Activated naive CD8-positive, alpha-beta T cell treated with anti-CD3 and anti-CD28 coated beads, Interleukin-2, amount 50 U/mL, for 24 hours (primary cell): ENCODE measurements at places on chromosomes 7 and 10.

GRCh38 chr10:70053218-70053840 lies 683 bp downstream of the MACROH2A2 start:
- DNase-seq = peak; percentile 18

- DNase-seq = no peak
Observed at GRCh38 chr10:76436401-76436811, 1005.0 kb downstream of the LRMDA start.

DNA sequence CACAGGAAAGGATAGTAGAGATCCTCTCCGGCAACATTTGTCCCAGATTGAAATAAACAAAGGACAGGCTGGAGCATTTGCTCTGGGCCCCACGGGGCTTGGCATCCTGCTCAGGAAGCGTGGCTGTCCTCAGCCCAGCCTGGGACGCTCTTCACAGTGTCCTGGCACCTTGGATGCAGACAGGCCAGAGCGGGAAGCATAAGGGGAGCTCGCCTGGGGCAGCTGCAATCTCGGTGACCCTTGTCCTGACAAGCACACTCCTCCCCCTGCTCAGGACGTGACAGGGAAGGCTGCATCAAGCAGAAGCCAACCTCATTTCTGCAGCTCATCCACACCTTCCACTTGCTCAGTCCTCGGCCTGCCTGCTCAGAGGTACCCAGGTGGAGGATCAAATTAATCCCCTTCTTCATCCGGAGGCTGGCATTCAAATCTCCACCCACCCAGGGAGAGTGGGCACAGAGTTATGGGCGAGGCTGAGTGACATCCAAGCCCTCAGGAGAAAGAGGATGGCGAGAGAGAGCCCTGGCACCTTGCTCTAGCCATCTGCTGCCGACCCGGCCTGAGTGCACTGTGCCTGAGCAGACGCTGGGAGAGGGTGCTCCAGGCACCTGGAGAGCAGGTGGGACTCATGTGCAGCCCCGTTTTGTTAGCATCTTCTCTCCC lies 47.6 kb downstream of the ABRAXAS2 start:
- DNase-seq = no peak

GRCh38 chr10:92689663-92690210 lies at the start of gene HHEX:
TSS of gene HHEX (plus strand) at chr10:92689955. CDS start at chr10:92689987, 32 bp downstream.
- peak; percentile 53 for DNase-seq

- DNase-seq = no peak
Observed at GRCh38 chr10:128072941-128073645, 53.1 kb downstream of the MKI67 start.

DNA sequence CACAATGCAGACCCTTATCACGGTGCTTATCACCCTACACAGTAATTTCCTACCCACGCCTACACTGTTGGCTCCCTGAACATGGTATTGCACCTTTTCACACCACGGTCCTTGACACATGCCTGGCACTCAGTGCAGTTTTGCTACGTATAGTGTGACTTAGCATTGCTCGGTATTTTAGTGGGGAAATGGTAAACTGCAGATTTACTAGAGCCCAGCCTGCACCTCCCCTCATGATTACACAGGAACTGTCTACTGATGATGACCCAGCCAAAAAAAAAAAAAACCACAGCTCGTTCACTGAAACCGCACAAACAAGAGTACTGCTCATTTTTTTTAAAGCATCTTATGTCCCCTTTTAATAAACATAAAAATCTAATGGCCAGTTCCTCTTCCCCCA lies 124.2 kb upstream of the ZNF746 start:
- DNase-seq = peak; percentile 29

- DNase-seq = no peak
Observed at GRCh38 chr7:152392254-152392653, 43.5 kb downstream of the KMT2C start.

DNA sequence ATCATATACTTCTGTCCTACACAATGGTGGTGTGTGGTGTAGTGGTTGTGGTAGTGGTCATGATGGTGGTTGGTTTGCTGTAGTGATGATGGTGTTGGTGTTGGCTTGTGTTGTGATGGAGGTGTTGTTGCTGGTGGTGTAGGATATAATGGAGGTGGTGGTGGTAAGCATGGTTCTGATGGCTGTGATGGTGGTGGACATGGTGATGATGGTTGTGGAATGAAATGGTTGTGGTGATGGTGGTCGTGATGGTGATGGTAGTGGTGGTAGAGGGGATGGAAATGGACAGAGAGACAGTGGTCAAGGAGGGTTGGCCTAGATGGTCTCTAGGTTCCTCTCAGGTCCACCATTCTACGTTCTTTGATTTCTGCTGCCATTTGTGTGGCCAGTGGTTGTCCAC lies 44.7 kb downstream of the FAM241B start:
- DNase-seq = no peak

DNA sequence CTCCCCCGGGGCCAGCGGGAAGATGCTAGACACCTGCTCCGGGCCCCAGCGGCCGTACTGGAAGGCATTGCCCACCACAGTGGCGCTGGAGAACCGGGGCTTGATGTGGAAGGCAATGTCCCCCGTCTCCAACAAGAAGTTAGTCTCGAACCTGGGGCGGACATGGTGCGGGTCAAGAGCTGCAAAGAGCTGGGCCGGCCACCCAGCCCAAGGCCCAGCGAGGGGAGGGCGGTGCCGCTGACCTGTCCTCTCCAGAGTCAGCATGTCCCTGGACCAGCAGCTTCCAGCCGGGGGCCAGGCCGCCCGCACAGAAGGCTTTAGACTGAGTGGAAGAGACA lies 551 bp downstream of the GRIFIN start:
- DNase-seq = no peak

- no peak for DNase-seq
Observed at GRCh38 chr7:37424995-37425394, 23.7 kb downstream of the ELMO1 start.

DNA sequence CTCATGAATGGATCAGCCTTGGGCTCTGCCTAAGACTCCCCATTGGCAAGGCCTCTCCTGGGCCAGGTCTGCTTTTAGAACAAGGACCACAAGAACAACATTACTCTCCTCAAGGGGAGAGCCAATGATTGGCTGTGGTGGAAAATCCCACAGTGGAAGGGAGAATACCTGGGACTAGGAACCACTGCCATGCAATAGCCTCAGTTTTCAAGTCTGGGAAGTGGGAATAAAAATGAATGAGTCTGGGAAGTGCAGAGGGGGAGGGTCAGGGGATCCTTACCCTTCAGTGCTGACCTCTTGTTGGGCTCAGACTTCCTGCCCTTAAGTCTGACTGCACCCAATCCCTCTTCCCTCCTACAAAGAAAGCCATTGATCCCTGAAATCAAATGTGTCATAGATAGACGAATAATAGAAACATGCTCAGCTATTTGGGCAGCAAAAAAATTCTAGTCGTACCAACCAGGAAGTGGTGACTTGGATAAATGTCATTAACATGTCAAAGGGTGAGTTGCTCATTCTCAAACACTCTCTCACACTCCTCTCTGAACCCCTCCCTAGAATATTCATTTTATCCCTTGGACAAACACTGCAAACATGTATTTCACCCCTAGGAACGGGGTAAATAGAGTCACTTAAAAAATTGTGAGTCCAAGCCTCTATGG lies 123.6 kb downstream of the SH3PXD2A start:
- DNase-seq = no peak

GRCh38 chr7:38020121-38020785 lies 99.8 kb downstream of the EPDR1 start:
- no peak for DNase-seq

DNA sequence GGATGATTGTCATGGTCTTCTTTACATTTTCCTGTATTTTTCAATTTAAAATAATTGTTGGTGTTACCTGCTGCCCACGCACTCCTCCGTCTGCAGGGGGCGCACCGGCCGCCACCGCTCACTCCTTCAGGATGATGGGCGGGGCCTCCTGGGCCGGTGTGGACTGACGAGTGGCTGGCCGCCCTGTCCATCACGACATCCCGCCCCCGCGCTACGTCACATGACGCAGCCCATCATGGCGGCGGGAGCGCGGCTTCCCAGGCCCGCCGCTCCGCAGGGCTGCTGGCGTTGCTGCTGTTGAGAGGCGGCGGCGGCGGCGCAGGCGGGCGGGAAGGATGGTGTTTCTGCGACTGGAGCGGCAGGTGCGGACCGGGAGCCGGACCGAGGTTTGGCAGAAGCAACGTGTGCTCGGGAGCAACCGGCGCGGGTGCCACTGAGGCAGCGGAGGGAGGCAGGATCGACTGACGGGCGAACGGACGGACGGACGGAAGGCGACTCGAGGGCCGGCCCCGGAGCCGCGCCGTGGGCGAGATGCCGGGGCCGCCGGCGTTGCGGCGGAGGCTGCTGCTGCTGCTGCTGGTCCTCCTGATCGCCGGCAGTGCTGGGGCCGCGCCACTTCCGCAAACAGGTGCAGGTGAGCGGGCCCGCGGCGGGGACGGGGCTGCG lies at the start of gene LMTK2:
Gene LMTK2, plus strand, starts transcription at position 216 of the 666 bp plus-strand sequence. Its CDS starts 316 bp downstream, at position 532.
- DNase-seq = peak; percentile 98

GRCh38 chr10:34032564-34032963 lies 698.1 kb upstream of the NRP1 start:
- DNase-seq = no peak

DNA sequence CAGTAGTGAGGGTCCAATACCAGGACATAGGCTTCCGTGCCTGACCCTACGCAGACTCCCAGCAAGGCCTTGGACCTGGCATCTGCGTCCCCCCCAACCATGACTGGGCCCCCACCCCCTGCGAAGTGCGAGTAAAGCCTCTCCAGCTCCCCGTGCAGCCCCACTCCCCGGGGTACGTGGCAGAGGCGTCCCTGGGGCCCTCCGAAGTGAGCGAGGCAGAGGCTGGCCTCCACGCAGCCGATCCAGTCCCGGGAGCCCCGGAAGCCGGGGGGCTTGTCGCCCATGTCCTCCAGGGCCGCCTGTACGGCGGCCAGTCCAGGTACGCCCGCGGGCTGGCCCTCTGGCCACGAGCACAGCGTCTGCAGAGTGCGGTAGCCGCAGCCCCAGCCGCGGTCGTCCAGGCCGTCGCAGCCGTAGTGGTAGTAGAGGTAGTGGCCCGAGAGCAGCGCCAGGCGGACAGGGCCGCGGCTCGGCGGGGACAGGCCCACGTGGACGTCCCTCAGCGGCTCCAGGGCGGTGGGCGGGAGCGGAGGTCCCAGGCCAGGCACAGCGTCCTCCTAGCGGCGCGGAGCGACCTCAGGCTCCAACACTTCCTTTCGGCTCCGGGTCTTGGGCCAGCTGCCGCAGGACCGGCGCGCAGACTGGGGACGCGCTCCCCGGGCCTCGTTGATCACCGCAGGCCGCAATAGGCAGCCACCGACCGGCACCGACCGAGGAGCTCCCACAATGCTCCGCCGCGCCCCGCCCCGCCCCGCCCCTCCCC lies at the start of gene UFSP1:
Gene UFSP1, minus strand, starts transcription at position 728 of the 763 bp plus-strand sequence. Its CDS starts 444 bp downstream, at position 284.
- no peak for DNase-seq

GRCh38 chr7:22733761-22734160 lies 6.8 kb downstream of the IL6 start:
- DNase-seq = no peak

- DNase-seq = no peak
Observed at GRCh38 chr7:78081888-78082287, 283.3 kb downstream of the PHTF2 start.

- DNase-seq = no peak
Observed at GRCh38 chr10:32232378-32232777, 114.6 kb downstream of the EPC1 start.

GRCh38 chr10:52639652-52640051 lies 132.9 kb downstream of the MBL2 start:
- no peak for DNase-seq

DNA sequence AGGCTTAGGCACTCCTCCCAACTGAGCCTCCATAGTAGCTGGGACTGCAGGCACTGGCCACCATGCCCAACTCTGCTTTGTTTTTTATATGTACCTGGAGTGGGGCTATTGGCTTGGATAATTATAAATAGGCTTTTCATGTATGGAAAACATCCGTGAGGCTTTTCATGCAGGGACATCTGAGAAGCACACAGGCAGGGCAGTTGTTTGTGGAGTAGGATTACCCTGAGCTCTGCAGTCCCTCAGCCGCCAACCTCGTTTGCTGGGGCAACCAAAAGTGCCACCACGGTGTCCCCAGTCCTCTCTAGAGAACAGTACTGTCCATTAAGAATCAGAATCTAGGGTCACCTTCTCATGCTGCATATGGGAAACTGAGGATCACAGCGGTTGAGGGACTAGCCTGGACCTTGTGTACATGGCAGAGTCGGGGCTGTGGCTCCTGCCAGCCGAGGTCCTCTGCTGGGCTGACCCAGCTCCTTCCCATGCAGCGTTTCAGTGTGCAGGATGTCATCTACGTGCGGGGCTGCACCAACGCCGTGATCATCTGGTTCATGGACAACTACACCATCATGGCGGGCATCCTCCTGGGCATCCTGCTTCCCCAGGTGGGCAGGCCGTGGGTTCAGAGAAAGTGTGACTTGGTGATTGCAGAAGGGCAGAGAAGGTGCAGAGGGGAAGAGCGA lies 54.5 kb downstream of the TSPAN15 start:
- DNase-seq = no peak

GRCh38 chr7:2761131-2761624 lies 73.2 kb downstream of the AMZ1 start:
- DNase-seq = no peak

- no peak for DNase-seq
Observed at GRCh38 chr10:30420266-30420665, 13.7 kb upstream of the MAP3K8 start.

GRCh38 chr7:16926861-16927260 lies 45.1 kb upstream of the AGR3 start:
- DNase-seq = no peak

DNA sequence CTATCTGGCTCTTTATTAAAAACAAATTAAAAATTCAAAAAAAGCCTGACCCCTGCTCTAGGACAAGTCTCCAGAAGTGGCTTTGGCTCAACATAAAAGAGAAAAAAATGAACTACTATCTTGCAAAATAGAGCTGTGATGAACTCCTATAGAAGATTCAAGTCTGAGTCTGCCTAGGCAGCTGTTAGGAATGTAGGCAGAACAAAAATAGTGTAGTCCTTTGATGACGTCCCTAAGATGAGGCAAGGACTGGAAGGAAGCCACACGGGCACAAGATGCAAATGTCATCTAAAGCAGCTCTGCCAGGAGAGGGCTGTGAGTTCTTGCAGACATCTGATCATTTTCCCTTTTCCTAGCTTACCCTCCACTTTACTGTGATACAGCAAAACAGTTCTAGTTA lies 20.5 kb downstream of the ASNS start:
- DNase-seq = no peak

GRCh38 chr10:71799608-71800453 lies 26.5 kb upstream of the VSIR start:
- DNase-seq = no peak

DNA sequence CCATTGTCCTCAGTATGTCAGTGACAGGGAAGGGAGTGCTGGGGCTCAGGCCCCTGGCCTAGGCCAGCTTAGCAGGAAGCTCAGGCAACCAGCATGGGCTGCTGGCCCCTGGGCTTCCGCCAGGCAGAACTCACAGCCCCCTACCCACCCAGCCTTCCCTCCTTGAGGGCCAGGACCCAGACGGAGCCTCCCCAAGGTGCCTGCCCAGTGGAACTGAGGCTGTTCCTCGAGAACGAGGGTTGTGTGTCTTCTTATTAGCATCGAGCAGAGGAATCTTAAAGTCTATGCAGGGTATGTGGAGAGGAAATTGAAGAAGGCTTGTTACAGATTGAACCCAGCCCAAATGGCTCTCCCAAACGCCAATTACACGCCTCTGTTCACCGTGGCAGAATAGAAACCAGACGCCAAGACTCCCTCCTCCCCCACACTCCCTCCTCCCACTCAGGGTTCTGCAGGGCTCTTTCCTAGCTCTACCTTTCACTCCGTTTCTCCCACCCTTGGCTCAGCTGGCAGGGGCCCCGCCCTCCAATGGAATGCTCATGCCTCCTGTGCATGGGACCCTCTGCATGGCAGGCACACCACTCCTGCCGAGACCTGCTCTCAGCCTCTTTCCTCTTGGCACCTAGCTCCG lies 134.4 kb downstream of the ZMIZ1 start:
- no peak for DNase-seq

GRCh38 chr7:130721486-130722277 lies 12.3 kb downstream of the KLF14 start:
- peak; percentile 26 for DNase-seq
